ENCODE measurements at places on chromosomes 11 and 22.

DNA sequence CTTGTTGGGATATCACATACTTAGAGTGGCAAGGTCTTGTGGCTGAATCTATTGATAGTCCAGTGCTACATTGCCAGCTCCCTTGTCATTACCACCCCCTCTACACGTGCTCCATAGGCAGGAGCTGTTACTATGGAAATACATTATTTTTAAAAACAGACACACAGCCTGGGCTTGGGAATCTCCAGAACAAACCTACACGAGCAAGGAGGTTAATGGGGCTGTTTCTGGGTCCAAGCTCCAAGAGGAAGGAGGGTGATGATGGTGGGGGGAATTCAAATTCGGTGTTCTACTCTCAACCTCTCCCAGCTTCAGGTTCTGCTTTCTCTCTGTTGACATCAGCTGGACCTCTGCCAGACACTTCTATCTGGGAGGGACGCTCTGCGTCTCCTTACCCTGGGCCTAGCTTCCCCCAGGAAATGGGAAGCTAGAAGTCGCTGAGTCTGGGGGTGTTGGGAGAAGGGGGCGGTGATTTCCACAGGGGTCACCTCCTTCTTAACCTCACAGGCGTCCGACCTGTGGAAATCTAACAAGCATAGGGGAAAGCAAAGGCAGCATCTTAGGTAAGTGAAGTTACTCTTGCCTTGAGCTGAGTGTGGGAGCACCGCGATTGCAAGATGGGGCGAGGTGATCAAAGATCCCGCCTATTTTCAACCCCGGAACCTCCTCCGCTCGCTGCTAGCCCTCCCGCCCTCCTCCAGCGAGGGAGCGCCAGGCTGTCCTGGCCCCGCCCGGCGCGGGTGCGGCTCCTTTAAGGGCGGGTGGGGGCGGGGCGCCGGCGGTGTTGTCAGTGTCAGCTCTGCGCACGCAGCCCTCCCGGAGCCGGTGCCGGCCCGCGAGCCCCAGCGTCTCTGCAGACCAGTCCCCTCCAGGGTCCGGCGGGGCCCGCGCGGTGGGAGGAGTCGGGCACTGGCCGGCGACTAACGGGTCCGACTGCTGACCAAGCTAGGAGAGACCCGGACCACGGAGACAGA is at the start of gene C2CD2L:
Gene C2CD2L, plus strand, starts transcription at position 781 of the 974 bp plus-strand sequence. CDS start 398 bp downstream, outside the sequence.
- peak; percentile 85 for DNase-seq

DNA sequence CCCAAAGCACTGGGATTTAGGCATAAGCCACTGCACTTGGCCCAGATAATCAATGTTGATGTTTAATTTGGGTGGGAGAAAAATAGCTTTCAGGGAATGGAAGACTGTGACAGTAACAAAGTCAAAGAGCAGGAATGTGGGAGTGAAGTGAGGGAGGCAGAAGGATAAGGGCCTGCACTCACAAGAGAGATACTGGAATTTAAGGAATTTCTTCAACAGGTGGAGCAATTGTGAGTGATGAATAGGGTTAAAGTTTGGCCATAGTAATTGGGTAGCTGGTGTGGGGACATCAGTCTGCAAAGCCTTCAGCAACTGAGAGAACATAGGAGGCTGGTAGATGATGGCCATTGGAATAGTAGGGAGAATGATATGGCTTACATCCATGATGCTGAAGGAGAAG is 8.6 kb upstream of the APBB1 start:
- DNase-seq: no peak

DNA sequence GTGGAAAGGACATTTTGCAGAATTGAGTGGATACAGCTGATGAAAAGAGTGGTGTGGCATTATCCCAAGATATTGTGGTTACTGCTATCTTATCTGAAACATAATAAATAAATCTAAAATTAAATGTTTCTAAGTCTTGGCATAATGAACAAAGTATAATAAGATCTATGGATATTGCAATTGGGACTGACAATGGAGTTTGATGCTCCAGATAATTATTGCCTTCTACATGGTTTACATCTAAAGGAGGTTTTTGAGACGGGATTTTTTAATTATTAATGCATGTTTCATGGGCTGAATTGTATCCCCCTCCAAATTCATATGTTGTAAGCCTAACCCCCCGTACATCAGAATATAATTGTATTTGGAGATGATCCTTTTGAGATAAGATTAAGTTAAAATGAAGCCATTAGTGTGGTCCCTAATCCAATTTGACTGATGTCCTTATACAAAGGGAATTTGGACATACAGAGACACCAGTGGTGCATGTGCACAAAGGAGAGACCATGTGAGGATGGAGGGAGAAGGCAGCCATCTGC is 198.5 kb downstream of the MSANTD4 start:
- no peak for DNase-seq

GRCh38 chr11:62171261-62171723 is 18.7 kb upstream of the SCGB1D1 start:
- DNase-seq: peak; percentile 35

GRCh38 chr11:82832983-82833382 is 67.2 kb downstream of the PRCP start:
- DNase-seq: no peak

DNA sequence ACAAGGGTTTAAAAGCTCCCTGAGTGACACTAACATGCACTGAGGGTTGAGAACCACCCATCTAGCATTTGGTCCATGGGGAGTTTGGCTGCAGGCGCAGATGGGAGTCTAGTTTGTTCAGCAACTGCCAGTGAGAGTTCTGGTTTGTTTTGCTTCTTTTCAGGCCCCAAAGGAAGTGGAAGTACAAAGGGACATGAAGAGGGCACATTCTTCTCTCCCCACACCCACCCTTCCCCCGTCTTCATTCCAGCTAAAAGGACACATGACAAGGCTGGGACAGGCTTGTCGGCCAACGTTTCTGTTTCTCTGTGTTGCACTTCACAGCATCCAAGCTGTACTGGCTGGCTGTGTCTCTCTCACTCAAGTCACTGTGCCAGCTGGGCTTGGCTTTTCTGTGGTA is 8.2 kb upstream of the ENDOD1 start:
- no peak for DNase-seq

- no peak for DNase-seq
These were observed 21.2 kb downstream of the LGR4 start for GRCh38 chr11:27451244-27451965.

DNA sequence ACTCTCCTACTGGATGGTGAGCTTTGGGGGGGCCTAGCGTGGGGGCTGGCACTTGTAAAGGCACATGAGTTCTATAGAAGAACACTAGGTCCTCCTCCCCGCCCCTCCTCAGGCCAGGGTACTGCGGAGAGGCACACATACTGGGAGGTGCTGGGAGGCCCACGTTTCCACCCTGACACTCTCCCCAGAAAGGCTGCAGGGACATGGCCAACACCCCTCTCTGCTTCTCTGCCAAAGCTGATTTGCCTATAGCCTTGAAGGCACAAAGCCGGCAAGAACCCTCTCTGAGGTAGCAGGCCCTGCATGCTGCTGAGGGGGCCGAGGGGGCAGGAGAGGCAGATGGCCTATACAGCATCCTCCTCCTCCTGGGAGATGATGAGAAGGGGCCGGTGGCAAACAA is 112.8 kb downstream of the BUD13 start:
- no peak for DNase-seq

Data from activated CD4-positive, alpha-beta T cell treated with anti-CD3 and anti-CD28 coated beads, Interleukin-2, amount 50 U/mL, for 24 hours (primary cell).